ENCODE measurements at places on chromosomes 13 and 19.

GRCh38 chr13:41782086-41782485, 178.8 kb downstream of the VWA8 start:
- no peak overlapping the region for H3K27ac ChIP-seq
- peak; percentile 36 for DNase-seq
- no peaks in the 10 kb centered on the region for H3K36me3 ChIP-seq
- H3K27me3 ChIP-seq: no peaks in the 10 kb centered on the region

- no peak overlapping the region for H3K27ac ChIP-seq
- no peaks in the 10 kb centered on the region for H3K36me3 ChIP-seq
- no peak overlapping the region for H3K4me3 ChIP-seq
- H3K4me1 ChIP-seq: no peaks in the 10 kb centered on the region
- no peak for DNase-seq
- H3K27me3 ChIP-seq: no peaks in the 10 kb centered on the region
Observed at GRCh38 chr19:35128398-35129057, 6.3 kb downstream of the LGI4 start.

GRCh38 chr13:45055902-45056648, 64.2 kb upstream of the GTF2F2 start:
- H3K4me1 ChIP-seq: no peaks in the 10 kb centered on the region
- no peaks in the 10 kb centered on the region for H3K36me3 ChIP-seq
- no peak for DNase-seq
- no peaks in the 10 kb centered on the region for H3K27me3 ChIP-seq
- H3K4me3 ChIP-seq: no peak overlapping the region

DNA sequence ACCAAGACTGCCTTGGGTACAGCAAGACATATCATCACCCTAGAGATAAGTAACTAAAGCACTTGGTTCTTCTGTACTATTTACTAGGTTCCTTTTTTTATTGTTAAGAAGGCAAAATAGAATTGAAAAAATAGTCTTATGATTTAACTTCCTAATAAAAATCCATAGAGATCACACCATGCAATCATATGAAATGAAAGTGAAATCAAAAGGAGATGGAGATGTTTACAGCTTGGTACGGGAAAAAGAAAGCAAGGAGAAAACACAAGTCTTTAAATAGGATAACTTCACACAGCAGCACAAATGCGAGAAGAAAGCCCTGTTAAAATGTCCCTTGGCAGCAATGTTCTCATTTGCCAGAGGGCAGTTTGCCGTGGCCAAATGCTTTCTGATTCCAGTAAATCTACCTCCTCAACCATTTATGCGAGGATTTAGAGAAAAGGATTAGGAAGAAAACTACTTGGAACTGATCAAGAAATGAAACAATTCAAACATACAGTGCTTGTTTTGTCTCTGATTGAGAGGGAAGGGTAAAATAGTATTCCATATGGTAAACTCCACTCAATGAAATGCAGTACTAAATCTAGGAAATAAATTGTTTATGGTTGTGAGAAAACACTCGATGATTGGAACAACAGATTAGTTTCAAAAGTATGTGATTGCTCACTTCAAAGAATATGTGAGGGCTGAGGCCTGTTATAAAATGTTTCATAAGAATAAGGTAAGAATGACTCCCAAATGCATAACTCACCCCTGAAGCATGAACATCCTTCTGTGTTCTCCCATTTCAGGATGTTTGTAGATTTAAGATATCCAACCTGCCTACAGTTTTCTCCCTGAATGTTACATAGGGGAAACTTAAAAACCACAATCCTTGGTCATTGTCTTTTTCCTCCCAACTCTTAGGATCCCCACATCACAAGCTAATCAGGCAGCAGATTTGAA, 487.8 kb downstream of the DACH1 start:
- no peak overlapping the region for H3K27ac ChIP-seq
- H3K27me3 ChIP-seq: no peaks in the 10 kb centered on the region
- no peaks in the 10 kb centered on the region for H3K36me3 ChIP-seq
- no peak for DNase-seq

DNA sequence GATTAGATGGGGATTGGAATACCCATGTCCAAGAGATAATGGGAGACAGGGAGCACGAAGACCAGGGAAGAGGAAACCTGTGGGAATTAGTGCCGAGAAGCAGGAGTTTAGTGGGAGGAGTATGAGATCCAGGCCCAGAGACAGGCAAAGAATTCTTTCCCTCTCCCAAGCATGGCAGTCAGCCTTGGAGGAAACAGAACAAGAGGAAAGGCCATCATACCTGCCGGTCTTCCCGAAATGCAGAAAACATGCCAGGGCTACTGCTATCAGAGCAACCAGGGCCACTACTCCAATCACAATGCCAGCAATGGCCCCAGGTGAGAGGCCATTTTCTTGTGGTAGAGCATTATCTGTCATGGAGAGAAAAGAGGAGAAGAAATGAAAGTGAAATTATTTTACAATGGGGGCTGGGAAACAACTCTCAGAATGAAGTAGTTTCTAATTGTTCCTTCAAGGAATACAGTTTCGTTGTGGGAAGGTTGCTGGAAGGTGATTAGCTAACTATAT, 16.1 kb downstream of the CEACAM1 start:
- DNase-seq: no peak
- no peak overlapping the region for H3K27ac ChIP-seq
- H3K4me1 ChIP-seq: peaks cover 2% of the 10 kb centered on the region
- H3K27me3 ChIP-seq: no peaks in the 10 kb centered on the region

GRCh38 chr13:47588676-47589075, 412.4 kb downstream of the SUCLA2 start:
- no peak overlapping the region for H3K4me3 ChIP-seq
- no peak overlapping the region for H3K27ac ChIP-seq
- DNase-seq: no peak

- H3K4me1 ChIP-seq: peaks cover 11% of the 10 kb centered on the region
- DNase-seq: no peak
- H3K27me3 ChIP-seq: no peaks in the 10 kb centered on the region
- H3K4me3 ChIP-seq: peak overlapping the region; percentile 23
- H3K27ac ChIP-seq: no peak overlapping the region
- H3K36me3 ChIP-seq: peaks cover 26% of the 10 kb centered on the region
Observed at GRCh38 chr19:44498988-44499387, 1.3 kb downstream of the ZNF180 start.

DNA sequence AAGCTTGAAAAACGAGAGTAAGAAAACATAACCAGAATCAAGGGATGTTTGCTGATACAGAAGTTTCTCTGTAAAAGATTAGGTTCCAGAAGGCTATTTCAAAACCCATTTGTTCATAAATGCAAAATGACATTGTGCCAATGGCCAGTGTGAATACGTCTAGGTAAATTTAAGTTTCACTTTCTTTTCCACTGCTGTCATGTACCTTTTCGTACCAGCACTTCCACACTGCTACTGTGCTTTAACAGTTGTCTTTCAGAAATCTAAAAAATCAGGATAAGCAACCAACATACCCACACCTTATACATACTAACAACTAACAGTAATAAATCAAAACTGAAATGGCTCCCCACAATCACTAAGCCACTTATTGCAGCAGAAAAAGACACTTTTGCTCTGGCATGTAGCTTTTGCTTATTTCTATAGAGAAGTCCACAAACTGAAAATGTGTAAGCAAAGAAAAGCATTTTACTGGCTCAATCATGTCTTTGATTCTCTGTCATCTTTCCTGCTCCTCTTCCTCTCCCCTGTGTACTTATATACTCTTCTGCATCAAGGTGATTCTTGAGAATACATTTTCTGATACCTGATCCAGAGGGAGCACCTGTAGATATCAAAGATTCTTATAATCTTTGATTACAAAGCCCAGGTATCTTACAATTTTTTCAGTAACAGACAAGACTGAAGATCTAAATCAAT, 34.3 kb downstream of the ELF1 start:
- H3K4me1 ChIP-seq: no peaks in the 10 kb centered on the region
- no peaks in the 10 kb centered on the region for H3K27me3 ChIP-seq
- no peaks in the 10 kb centered on the region for H3K36me3 ChIP-seq
- H3K4me3 ChIP-seq: no peak overlapping the region
- no peak overlapping the region for H3K27ac ChIP-seq
- no peak for DNase-seq

Data from trophoblast cell (in vitro differentiated cells and primary cell).